ENCODE measurements at places on chromosomes 11 and 22. TPM values are rescaled to one million over a fixed set of nuclear protein-coding genes. Genes with fewer than 3 reads are reported as not detected.

The OR51E2 gene
- total RNA-seq, result not detected

The APOL5 gene
- 0.82 TPM for total RNA-seq

The SHISAL1 gene
- total RNA-seq, result 11.2 TPM

The RIMBP3B gene
- total RNA-seq, result 0.72 TPM

DNA sequence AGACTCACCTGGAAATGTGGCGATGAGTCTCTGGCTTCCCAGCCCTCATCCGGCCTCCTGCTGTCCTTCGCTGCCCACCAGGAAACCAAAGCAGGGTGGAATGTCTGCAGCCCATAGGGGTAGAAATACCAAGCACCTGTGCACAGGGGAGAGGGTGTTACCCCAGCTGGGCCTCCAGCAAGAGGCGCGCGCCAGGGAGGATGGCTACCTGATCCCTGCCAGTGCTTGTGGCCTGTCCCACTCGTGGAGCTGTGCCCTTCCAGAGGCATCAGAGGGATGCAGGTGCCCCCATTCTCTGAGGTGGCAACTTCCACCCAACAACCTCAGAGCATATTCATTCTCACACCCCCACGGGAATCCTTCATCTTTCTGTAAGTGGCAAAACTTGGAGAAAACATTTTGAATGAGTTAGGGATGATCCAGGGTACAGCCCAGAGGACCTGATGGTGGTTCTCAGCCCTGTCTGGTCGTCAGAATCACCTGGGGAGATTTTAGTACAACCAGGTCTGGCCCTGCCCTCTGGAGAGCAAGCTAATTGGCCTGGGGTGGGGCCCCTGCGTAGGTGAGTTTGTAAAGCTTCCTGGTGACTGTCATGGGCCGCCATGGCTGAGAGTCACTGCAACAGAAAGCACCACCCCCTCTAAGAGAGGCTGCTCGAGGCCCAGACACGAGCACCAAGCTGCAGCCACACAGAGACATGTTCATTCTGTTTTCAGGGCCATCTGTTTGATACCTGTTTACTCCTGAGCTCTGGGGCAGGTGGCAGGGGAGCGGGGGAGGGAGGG, 9.9 kb downstream of the SUN2 start:
- DNase-seq, result no peak

DNA sequence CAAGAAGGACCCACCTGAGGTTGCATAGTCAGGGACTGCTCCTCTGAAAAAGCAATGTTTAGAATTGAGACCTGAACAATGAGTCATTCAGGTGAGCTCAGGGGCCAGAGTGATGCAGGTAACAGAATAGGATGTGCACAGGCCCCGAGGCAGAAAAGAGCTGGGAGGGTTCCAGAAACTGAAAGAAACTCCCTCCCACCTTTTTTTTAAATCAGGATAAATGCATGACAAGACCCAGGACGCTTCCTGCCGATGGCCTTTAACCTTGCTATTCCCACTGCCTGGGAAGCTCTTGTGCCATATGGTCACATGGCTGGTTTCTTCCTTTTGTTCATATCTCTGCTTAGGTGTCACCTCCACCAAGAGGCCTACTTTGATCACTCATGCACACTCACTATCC, 214.2 kb upstream of the ZBED5 start:
- no peak for DNase-seq

- no peak for DNase-seq
Measured at GRCh38 chr22:23376256-23376655, 195.9 kb downstream of the BCR start.

DNA sequence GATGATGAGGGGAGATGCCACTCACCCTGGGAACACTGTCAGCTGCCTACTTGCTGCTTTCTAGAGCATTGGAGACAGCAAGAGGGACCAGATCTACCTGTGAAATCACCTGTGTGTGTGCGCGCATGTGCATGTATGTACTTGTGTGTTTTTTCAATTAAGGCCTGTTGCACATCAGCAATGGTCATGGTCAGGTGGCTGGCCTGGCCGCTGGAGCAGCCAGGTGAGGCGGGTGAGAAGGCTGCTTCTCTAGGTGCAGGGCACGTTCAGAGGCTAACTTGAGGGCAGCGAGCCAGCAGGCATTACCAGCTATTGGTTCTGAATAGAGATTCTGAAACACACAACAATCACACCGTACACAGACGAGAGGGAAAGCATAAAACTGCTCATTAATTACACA, 65.1 kb downstream of the PARVG start:
- DNase-seq, result no peak
